Activated CD4-positive, alpha-beta T cell treated with anti-CD3 and anti-CD28 coated beads, Interleukin-2, amount 50 U/mL, for 24 hours (primary cell): ENCODE measurements at places on chromosomes 13 and 19.

DNA sequence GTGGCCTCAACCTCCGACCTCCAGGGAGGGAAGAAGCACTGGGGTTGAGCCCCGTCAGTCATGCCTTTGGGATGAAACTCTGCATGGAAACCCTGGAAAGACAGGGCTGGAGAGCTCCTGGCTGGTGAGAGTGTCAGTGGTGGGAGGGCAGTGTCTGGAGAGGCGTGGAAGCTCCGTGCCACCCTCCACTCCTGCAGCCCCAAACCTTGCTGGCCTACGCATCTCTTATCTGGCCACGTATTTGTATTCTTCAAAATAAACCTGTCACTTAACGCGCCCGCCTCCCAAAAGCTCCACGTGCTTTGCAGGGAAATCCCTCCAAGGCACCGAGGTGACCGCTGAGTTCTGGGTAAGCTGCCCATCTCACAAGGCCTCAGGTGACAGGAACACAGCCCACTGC lies 84.3 kb downstream of the TEX29 start:
- DNase-seq = no peak

DNA sequence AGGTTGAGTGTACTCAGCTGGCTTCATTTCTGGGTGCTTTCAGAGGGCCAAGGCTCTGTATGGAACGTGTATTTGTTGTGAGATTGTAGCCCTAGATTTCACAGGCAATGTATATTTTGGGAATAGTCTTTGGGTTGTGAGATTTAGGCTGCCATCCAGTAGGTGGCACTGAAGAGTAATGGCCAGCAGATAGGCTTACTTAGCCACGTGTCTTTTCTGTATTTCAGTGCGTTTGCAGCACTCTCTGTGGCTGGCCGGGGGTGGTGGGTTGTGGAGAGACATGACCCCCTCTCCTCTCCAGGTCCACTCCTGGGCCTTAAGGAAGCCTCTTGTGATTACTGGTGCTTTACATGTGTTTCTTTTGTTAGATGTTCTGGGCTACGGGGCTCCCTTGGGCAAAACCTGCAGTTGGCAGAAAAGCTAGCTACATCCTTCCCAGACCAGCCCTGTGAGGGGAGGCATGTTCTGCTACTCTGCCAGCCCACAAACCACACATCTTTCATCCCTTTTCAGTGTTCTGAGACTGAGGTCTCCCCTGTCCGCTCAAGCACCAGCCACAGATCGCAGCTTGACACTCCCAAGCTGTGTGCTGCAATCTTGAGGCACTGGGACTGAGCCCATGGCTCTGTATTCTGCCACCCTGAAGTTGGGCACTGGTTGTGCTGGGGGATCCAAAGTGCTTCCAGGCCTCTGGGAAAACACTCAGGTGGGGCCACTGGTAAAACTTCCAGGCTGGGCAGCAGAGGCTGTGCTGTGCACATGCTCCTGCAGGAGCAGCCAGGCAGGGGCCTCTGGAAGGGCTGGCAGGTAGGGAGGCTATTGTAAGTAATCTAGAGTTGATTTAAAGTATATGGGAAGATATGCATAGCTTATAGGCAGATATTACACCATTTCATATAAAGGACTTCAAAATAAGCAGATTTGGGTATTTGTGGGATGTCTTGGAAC lies 1096.8 kb upstream of the PCDH20 start:
- DNase-seq = no peak

- DNase-seq = no peak
Observed at GRCh38 chr19:50512999-50513745, 541 bp downstream of the ASPDH start.

DNA sequence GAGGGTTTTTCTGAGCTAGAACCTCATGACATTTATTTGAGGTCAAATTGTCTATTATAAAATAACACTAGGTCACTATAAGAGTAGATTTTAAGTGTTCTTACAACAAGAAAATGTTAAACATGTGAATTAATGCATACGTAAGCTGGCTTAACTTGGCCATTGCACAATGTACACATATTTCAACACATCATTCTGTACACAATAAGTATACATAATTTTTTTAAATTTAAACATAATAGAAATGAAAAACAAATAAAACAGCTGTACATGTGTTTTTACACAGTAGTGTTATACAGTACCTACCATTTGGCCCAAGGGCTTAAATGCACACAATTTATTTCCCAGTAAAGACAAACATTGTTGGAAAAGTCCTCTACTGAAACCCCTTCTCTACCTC lies 269.9 kb downstream of the DACH1 start:
- no peak for DNase-seq

DNA sequence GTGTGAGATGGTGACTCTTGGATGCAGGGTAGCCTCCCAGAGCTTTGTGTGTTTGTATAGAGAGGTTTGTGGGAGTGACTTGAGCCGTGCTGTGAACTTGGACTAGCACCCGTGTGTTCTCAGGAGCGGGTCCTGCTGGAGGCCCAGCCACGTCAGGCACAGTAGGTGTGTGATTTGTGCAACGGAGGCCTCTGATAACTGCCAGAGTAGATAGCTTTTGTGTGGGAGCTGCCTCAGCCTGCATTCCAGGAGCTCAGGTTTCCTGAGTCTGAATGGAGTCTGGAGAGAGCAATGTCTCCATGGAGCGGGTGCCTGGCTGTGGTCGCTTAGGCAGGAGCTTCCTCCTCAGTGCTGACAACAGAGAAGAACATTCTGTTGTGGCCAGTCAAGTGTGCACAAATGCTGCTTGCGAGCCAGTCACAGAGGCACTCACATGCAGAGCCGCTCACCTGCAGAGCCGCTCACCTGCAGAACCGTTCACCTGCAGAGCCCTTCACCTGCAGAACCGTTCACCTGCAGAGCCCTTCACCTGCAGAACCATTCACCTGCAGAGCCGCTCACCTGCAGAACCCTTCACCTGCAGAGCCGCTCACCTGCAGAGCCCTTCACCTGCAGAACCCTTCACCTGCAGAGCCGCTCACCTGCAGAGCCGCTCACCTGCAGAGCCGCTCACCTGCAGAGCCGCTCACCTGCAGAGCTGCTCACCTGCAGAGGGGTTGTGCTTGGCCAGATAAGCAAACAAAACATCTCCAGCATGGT lies 32.6 kb downstream of the TFDP1 start:
- DNase-seq = no peak

- DNase-seq = no peak
Observed at GRCh38 chr19:57506163-57506562, 6.4 kb downstream of the ZNF773 start.

GRCh38 chr19:43759515-43759914 lies 4.8 kb upstream of the SMG9 start:
- no peak for DNase-seq

DNA sequence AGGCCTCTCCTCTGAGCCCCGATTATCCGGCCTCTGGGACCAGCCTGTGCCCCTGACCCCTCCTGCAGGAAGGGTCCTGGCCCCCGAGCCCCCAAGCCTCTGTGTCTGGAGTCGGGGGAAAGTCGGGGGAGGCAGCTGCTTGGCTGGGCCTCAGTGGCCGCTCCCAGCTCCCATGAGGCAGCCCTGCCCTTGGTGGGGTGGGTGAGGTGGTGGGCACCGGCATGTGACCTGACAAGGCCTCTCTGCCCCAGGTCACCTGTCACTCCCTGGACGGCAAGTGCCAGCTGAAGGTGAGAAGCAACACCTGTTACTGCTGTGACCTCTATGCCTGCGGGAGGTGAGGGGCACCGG lies 41.5 kb downstream of the TMEM255B start:
- DNase-seq = no peak

GRCh38 chr19:33683881-33684537 lies 62.3 kb downstream of the CHST8 start:
- DNase-seq = no peak

DNA sequence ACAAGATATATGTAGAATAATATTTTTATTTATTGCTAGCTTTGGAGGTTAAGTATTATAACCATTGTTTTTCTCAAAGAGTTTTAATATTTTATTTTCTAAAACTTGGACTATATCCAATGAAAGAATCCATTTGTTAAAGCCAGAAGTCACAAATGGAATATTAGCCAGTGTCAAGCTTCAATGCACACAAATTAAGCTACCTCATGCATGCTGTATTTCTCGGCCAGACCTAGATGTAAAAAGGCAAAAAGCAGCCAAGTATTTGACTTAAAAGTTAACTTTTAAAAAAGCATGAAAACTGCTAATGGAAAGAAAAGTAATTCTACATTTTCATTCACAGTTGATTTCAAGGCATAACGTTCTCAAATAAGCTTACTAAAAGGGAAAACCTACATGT lies 160.0 kb upstream of the ATXN8OS start:
- DNase-seq = no peak

- no peak for DNase-seq
Observed at GRCh38 chr13:51942189-51942588, 69.1 kb downstream of the ATP7B start.

DNA sequence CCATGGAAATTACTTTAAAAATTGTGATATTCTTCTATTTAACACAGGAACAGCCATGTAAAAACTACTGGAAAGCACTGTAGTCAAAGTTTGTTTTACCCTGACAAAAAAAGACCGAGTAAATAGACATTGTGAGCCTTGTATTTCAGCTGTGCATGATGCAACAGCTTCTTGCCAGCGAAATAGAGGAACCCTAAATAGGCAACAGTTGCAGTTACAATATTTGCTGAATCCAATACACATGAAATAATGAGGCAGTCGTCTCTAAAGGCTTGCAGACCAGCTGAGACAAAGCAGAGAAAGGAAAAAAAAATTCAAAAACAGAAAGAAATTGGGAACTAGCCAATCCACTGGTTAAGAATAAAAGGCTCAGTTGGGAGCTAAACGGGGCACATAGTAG lies 1001.1 kb downstream of the OLFM4 start:
- no peak for DNase-seq

- no peak for DNase-seq
Observed at GRCh38 chr13:64347664-64348063, 2882.5 kb downstream of the PCDH9 start.

DNA sequence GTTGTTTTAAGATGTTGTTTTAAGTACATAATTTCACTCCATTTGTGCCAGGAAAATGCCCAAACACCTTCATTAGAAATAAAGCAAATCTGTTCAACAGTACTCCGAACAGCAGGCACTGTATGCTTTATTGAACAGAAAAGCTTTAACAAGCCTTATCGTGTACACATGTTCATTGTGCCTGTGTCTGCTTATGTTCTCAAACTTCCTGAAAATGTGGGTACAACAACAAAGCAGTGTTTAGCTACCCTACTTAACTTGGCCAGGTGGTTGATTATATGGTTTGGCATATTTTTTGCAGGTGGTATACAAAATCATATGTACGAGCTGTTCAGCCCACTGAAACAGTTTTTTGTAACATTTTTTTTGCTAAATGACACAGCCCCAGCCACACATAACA lies 718.0 kb downstream of the DACH1 start:
- DNase-seq = no peak

DNA sequence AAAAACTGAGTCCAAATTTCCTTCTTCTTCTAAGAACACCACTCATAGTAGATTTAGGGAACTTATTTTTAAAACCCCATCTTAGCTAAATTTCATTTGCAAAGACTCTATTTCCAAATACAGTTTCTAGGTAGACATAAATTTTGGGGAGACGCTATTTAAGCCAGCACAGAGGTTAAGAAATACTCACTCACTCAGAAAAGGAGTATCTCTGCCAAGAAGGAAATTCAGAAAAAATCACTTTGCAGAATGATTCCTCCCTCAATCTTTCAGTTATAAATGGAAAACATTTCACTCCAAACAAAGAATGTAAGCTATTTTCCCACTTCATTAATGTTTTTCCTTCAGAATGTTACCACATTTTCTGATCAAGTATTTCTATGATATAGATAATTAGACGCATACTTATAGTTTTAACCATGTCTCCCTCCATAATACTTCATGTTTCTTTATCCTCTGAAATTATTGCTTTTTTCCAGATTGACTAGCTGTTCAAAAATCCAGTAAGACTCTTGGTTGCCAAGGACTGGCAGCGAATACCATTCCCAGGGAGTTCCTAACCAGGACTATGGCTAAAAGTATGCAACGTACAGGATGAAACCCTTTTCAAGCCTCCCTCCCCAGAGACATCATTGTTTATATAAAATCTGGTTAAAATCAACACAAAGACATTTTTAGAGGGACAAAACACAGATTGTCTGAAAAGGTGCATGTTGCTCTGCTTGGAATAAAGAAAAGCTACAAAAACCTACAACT lies 52.5 kb upstream of the RXFP2 start:
- DNase-seq = no peak

DNA sequence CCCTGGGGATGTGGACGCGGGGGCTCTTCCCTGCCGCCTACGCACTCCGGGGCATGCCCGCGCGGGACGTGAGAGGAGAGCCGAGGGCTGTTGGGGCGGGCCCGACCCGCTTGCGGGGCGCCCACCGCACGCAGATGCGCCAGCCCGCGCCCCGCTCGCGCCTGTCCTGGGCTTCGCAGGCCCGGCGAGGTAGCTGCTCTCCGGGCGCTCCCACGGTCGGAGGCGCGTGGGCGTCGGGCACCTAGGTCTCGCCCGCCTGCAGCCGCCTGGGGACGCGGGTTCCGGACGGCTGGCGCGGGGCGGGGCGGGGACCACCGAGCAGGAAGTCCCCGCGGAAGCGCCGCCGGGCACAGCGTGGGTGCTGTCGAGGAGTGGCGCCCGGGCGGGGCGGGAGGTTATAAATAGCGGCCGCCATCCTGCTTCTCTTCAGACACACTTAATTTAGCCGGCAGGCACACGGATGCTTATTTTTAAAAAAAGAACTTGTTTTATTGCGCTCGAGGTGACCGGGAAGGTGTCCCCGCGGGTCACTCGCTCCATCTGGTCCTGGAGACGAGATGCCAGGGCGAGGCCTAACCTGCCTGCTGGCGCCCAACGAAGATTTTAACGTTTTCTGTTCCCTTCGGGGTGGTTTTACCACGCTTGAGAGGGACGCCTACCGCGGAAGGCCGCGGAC lies 561 bp upstream of the GJA3 start:
- no peak for DNase-seq
